Globus pallidus (tissue), 1 donor: ENCODE measurements at places on chromosomes 2 and 18.

DNA sequence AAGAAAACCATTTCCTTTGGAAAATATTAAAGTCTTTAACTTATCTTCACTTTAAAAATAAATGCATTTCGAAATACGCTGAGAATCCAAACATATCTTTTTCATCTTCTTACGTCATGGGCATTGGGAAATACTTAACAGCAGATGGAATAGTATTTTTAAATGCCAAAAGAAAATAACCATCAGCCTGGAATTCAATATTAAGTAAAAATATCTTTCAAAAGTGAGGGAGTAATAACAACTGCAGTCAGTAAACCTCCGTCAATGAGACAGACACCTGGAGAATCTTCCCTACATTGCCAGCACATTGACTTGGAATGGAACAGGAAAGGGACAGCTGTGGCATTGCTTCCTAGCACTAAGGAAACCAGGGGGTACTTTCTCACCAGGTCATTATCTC lies 290.4 kb upstream of the TNP1 start:
- DNase-seq = no peak

DNA sequence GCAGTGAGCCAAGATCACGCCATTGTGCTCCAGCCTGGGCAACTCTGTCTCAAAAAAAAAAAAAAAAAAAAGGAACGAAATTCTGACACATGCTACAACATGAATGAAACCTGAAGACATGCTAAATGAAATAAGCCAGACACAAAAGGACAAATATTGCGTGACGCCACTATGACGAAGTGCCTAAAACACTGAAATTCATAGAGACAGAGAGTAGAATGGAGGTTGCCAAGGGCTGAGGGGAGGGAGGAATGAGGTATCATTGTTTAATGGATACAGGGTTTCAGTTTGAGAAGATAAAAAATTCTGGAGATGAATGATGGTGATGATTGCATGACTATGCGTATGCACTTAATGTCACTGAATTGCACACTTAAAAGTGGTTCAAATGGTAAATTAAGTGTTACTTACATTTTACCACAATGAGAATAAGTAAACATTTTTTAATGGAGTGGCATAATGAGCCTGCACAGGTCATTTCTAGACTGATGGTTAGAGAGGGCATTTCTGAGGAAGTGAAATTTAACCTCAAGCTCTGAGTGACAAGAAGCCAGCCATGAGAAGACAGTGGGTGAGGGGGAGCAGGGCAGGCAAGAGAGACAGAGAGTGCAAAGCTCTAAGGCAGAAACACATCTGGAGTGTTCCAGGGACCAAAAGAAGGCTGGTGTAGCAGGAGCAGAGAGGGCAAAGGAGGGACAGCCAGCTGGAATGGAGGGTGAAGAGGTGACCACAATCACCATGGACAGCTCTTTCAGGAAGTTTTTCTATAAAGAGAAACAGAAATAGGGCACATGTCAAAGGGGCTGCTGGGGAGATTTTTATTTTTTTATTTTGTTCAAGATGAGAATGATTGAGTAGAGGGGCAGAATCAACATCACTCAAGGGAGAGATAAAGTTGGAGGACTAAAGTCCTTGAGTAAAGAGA lies 20.6 kb upstream of the EXOC6B start:
- no peak for DNase-seq

DNA sequence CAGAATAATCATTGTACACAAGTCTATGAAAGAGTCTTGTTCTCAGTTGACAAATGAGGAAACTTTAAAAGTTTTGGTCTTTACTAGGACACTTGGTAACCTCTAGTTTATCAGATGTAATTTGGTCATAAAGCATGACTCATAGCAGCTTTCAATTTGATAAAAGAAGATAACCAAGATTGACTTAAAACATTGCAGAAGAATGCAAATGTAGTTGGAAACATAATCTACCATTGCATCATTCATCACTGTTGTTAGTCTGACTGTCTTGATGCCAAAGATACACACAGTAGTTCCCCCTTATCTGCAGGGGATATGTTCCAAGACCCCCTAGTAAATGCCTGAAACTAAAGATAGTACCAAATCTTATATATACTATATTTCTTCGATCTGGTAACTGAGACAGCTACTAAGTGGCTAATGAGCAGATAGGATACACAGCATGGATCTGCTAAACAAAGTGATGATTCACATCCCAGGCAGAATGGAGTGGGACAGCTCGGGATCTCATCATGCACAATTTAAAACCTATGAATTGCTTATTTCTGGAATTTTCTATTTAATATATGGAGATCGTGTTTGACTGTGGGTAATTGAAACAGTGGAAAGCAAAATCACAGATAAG lies 131.4 kb upstream of the CCDC68 start:
- peak; percentile 38 for DNase-seq

DNA sequence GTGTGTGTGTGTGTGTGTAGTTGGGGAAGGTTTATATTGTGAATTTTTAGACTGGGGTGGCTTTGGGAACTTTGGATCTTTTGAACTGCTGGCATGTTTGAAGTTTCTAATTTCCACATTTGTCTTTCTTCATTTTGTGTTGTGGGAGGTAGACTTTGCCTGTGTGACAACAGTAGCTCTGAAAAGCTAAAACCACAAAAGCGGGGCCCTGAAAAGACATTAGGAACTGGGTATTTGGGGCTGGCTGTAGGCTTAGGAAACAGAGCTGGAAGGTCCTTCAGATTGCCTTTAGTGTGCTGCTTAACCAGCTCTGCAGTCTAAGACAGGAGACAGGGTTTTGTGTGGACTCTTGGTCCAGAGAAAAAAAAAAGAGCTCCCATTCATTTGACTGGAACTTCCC lies 27.2 kb upstream of the DOCK10 start:
- DNase-seq = peak; percentile 40

GRCh38 chr18:67104700-67105284 lies 411.7 kb downstream of the DSEL start:
- DNase-seq = peak; percentile 81

DNA sequence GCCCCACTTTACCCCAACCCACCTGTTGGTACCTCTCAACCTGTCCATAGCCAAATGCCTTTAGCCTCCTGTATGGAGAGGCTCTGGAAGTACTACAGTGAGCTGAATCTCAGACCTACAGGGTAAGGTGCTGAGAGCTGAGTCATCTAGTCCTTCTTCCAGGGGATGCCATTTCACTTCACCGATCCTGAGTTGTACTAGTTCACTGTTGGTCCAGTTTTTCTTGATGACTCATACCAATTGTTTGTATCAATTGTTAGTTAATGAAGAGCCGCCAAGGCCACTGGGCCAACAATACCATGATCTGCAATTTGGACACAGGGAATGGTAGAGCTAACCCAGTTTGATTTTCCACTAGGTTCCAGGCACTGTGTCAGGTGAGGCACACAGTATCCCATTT lies 257.0 kb downstream of the CLIP4 start:
- DNase-seq = no peak

DNA sequence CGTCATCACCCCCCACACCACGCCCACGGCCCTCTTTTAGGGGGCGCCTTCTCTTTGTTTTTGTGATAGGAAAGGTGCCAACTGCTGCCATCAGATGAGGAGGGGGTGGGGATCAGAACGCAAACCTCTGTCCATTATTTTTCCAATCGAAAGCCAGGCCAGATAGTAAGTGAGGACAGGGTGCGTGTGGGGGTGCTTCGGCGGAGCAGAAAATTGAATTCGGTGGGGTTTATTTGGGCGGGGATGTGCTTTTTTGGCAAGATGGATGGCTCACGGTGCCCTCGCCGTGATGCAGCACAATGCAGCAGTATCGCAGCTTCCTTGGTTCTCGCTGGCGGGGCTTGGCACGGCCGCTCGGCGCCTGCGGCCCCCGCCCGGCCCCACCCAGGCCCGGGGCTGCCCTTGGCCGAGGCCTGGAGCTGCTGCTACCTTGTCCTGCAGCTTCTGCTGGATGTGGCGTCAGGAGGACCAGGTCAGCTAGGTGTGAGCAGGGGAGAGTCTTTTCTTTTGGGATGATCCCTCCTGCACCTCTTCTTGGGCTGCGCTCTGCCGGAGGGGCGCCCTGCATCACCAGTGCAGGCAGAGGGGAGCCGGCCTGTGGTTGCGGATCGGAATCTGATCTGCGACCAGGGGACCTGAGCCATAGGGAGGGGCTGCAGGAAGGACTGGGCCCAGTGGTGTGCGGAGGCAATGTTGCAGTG lies 1.3 kb downstream of the SPTBN1 start:
- DNase-seq = peak; percentile 58

DNA sequence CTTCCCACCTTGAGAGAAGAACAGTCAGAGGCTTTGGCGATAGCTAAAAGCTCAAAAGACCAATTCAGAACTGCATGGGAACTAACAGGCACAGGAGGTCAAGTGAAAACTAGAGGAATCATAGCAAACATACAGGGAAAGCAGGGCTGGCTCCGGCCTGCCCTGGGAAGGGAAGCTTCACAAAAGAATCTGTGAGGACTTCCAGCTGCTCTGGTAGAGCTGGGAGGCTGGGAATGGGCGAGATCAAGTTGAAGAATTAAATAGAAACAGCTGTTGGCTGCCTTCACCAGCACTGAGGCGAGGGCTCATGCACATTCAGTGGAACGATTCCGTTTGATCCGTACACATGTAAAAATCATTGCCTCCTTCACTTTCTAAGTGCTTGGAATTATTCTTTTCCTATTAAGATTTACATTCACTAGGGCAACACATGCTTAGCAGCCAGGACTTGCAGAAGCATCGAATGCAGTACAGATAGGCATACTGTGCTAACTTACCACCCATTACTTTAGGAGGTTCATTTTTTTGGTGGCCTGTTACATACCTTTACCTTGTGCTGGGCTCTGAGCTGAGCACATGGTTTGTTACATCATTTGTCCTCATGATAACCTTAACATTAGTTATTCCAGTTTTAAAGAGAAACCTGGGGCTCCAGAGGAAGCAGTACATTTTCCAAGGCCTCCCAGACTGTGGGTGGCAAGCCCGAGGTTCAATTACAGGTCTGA lies 125.4 kb upstream of the RNF152 start:
- DNase-seq = no peak

DNA sequence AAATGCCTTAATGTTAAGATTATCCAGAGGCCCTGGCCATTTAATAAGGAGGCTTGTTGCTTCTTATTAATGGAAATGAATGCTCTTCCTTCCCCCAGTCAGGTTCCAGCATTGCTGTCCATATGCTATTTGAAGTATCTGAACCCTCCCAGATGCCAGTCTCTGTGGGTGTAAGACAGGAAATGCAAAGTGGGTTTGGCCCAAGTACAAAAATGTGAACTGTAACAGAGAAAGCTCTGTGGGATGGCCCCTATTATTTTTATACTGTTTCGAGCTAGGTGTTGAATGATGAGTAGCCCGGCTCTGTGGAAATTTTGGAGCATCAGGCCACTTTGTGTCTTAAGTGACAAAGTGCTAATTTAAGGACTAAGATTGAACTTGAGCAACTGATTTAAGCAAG lies 141.0 kb downstream of the UXS1 start:
- no peak for DNase-seq
